ENCODE measurements at places on chromosomes 5 and 9.

DNA sequence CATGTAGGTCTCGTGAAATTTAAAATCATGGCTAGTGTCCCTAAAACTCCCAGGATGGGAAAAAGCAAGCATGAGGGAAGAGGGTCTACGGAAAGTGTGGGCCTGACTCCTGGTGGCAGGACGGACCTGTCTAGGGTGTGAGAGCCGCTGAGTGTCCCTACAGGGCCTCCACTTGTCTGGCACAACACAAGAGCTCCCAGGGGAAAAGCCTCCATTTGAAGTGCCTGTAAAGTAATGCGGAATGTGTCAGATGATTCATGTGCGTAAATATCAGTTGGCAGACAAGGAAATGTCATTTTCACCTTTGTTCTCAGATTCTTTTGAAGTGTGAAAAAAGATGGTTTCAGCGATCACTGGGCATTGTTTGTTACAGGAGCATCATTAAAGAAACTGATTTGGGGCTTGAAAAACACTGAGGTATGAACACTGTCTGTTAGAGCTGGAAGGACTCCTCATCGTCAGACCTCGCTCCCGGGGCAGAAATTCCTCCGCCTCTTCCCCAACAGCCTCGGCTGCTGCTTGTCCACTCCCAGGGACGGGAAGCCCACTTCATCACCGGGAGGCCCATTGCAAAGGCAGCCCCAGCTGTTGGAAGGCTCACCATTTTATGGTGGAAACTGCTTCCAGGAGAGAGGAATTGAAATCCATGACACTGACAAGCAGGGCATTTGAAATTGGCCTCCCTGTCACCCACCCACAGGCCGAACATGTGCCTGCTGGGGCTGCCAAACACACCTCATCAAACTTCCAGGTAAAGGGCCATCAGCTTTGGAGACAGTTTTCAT lies 240.8 kb downstream of the FSTL4 start:
- DNase-seq: no peak

- DNase-seq: no peak
These were observed 171.6 kb upstream of the PPP1R2B start for GRCh38 chr5:156678484-156678883.

DNA sequence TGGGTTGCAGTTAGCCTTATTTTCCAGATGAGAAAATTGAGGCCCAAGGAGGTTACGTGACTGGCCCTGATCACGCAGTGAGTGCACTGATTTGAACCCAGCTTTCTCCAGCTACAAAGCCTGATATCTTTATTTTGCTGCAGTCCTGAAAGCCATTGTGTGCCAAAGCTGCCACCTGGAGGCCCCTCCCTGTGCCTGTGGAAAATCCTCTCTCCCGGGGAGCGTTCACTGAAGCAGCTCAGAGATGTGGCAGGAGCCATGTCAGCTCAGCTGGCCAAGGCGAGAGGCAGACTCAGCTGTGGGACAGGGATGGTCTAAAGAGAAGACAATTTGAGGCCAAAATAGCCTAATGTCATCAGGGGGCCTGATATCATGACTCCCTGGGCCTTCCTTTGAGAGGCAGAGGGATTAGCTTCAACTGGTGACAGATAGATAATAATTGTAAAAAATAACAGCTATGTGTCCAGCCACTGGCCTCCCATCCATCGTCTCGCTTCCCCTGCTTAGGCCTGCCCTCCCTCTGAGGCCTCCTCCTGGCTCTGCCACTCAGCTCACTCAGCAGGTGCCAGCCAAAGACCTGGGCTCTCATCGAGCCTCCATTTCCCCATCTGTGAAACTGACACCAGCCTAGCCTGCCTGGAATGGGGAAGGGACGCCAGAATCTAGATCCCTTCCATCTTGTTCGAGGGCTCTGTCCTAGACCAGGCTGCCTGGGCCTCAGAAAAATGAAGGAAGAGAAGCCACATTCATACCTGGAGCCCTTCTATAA lies 74.3 kb upstream of the GGTA1 start:
- no peak for DNase-seq

DNA sequence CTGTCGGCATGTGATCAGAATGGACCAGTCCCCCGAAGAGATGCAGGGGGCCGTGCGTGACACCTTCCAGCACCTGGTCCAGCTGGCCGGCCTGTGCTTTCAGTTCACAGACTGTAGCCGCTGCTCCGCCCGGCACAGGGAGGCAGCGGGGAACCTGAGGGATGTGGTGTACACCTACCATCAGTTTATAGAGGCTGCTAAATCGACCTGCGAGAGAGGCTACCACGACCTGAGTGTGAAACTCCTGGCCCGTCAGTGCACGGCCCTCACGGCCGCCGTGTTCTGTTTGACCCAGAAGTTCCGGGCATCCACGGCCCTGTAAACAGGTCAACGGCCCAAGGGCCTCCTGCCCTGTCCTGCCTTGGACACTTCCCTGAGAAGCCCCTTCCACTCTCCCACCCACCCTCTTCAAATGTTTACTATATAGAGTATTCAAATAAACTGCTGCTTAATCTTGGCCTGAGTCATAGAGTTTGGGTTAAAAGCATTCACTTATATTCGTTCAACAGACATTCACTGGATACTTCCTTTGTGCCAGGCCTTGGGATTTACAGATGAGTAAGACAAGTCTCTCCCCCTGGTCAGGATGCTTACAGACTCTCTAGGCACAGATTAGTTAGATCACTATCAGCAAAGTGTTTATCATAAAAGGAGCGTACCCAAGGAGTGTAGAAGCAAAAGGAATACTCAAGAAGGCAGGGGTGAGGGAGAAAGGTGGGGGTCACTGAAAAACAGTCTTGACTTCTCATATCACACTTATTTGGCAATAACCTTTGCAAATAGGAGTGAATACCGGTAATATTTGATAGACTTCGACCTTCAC lies 6.9 kb upstream of the TRMT10B start:
- DNase-seq: no peak

DNA sequence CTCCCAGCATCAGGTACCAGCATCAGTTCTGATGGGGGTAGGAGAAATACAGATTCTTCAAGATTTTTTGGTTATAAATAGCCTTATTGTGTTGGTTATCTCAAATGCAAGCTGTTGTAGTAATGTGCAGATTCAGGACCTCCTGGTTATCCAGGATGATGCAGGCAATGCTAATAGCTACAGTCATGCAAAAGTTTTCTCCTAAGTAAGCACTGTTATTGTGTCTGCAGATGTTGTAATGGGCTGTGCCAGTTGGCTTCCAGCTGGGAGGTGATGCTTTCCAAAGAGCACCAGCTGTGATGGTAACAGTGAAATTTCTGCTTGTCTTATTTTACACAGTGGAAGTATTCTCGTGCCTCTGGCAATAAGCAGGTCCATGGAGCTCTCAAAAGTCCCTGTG lies 719.2 kb upstream of the CTNND2 start:
- no peak for DNase-seq
